HT-29 (cell line): ENCODE measurements at places on chromosomes 5 and 9. TPM values are rescaled to one million over a fixed set of nuclear protein-coding genes. Genes with fewer than 3 reads are reported as not detected.

The MVB12B gene
- 0.10 TPM in 1 of 2 replicates, not detected in the other for total RNA-seq

GRCh38 chr9:127967151-127967809 is 13.5 kb downstream of the EEIG1 start:
- no peak for DNase-seq

DNA sequence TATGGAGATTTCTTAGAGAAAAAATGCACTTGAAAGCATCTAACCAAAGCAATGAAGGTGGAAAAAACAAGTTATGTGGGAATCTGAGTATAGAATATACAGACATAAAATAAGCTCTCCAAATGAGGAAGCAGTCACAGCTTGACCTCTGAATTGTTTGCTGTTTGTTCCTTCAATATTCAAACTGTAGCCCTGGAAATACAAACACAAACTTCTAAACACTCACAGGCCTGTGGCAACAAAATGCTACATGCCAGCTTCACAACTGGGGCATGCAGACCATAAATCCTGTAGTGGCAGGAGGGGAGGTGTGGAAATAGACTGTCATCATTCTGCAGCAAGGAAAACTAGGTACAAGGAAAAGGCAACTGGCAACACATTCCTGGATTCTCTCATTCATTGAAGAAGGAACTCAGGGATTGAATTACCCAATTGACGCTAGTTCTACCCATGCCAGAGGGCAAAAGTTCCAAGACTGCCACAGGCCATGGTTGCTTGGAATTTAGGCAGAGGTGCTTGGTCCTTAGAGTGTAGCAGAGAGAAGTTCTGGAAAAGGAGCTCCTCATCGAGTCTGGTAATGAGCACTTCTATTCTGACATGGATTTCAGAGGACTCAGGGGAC is 349.6 kb downstream of the PDE4D start:
- DNase-seq, result no peak

DNA sequence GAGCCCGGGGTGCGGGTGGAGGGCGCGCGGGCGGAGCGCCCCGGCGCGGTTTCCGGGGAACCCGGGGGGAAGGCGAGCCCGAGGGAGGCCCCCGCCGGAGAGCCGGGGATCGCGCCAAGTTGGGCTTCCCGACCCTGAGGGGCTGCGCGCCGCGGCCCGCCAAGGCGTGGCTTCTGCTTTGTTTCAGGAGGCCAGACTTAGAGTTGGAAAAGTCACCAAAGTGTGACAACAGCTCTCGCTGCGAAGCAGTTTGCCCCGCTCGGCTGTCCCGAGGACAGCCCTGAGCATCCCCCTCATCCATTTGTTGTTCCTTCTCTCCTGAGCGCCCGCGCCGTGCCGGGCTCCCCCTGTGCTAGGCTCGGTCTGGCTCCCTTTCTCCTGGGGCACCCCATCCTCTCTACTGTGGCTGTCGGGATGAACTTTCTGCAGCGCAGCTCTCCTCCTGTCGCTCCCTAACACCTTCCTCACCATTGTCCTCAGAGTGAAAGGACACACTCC is 410 bp downstream of the GLIPR2 start:
- no peak for DNase-seq
